ENCODE measurements at places on chromosomes 3 and 15. TPM values are rescaled to one million over a fixed set of nuclear protein-coding genes. Genes with fewer than 3 reads are reported as not detected.

The PPIP5K1 gene
- total RNA-seq = 55.7 TPM

The DVL3 gene
- 39.7 TPM for total RNA-seq

The CADM2 gene
- not detected for total RNA-seq

The BSN gene
- total RNA-seq = 0.07 TPM

The GOLGA8T gene
- not detected for total RNA-seq

The IGF1R gene
- 15.9 TPM for total RNA-seq

The MRPS11 gene
- 53.5 TPM for total RNA-seq
